ENCODE measurements at places on chromosomes 7 and 10.

DNA sequence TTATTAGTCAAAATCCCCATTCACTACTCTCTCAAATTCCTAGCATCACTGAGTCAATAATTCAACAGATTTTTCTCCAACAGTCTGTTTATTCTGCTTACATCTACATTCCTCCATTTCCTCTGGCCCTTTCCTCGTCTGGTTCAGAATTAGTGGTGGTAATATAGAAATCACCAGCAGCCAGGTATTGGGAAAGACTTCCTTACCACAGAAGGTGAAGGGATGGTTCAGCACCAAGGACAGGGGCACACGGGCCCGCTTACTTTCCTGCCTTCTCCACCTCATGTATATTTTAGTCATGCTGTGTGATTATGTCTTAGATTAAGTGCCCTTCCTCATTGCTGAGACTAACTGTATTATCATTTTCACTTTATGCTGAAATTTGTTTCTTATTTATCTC is 70.4 kb upstream of the APBB1IP start:
- DNase-seq, result peak; percentile 63

GRCh38 chr7:2872296-2872874 is 28.3 kb upstream of the GNA12 start:
- DNase-seq, result peak; percentile 51

DNA sequence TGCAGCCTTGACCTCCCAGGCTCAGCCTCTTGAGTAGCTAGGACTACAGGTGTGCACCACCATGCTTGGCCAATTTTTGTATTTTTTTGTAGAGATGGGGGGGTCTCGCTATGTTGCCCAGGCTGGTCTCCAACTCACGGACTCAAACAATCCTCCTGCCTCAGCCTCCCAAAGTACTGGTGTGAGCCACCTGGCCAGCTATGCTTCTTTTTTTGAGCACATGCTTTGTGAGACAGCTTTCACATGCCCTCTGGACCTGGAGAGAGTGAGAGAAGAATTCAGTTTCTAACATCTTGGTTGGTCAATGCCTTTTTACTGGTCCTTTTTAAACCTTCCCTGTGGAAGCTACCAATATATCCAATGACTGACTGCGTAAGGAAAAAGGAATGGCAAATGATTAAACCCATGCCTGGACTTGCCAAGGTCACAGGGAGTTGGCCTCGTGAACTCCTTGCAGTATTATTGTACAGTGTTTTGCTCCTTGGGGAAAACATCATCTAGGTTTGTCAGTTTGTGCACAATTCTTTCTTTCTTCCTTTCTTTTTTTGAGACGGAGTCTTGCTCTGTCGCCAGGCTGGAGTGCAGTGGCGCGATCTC is 6.2 kb upstream of the FOXK1 start:
- no peak for DNase-seq

GRCh38 chr7:75531359-75531821 is 39.3 kb downstream of the SPDYE5 start:
- DNase-seq, result no peak

- DNase-seq, result no peak
Observed at GRCh38 chr7:37395618-37396259, 52.9 kb downstream of the ELMO1 start.

- no peak for DNase-seq
Observed at GRCh38 chr10:44818701-44819127, 92.4 kb upstream of the TMEM72 start.

DNA sequence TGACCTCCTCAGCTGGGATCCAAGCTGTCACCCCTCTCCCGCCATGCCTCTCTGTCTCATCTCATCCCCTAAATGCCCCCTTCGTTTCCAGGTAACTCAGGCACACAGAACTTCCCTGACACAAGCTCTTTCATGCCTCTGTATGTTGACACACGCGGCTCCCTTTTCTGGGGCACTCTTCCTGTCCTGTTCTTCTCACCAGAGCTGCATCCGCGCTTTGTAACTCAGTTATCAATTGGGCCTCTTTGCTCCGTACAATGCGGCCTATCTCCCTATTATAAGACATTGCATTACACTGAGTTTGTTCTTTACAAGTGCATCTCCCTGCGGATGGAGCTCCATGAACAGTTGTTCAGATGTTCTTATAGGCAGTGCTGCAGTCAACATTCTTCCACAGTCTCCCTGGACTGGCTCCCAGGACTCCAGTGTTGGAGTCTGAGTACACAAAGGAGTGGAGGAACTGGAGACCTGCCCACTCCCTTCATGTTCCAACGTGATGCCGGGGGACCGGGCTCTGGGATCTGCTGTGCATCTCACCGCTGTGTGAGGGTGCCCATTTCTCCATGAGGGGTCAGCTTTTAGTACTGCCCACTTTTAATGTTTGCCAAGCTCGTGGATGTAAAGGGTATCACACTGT is 56.9 kb upstream of the TNS3 start:
- DNase-seq, result no peak

- DNase-seq, result no peak
Observed at GRCh38 chr7:99111591-99111990, 32.3 kb downstream of the SMURF1 start.

DNA sequence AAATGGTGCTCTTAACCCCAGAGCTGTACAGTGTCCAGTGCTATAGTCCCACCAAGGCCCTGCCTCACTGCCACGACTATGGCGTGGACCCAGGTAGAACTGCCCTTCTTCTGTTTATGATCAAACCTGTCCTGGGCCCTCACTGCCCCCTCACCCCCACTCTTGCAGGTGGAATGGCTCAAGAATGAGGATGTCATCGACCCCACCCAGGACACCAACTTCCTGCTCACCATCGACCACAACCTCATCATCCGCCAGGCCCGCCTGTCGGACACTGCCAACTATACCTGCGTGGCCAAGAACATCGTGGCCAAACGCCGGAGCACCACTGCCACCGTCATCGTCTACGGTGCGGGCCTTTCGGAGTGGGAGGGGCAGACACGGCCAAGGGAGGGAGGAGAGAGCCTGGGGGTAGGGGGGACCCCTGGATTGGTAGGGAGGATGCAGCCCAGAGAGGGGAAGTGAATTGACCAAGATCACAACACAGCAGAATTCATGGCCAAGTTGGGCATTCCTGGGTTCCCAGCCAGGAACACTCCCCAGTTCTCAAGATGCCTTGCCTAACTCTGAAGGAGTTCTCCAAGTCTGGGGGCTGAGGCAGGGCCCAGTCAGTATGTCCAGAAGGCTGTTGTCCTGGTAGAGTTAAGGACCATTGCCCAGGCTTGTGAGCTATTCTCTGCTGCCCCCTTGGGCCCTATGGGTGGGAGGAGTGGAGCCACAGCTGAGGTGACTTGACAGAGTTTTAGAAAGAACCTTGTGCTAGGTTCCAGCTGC is 32.4 kb upstream of the SLC29A3 start:
- no peak for DNase-seq

DNA sequence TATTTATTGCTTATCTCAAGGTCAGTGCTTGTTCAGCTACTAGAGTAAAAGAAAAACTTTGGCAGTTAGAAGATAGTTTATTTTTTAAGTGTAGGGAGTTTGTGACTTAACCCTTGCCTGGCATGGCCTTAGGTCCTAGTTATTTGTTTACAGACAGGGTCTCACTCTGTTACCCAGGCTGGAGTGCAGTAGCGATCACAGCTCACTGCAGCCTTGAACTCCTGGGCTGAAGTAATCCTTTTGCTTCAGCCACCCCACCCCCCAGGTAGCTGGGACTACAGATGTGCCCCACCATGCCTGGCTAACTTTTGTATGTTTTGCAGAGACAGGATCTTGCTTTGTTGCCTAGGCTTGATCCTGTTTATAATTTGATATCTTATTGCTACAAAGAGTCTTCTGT is 4.2 kb downstream of the ANLN start:
- peak; percentile 15 for DNase-seq

DNA sequence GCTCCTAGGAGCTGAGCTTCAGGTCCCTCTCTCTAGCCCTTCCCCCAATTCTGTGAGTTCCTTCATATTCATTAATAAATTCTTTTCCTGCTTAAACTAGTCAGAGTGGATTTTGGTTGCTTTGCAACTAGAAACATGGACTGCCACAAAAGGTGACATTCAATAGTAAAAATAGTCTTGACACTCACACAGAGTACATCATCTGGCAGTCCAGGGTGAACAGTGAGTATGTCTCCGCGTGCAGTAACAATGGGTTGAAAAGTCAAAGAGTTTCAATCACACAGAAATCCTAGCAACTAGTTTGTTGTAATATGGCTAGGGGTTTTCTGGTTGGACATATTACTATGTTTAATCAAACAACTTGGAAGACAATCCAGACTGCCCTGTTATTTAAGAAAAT is 168.8 kb upstream of the TBX20 start:
- no peak for DNase-seq

DNA sequence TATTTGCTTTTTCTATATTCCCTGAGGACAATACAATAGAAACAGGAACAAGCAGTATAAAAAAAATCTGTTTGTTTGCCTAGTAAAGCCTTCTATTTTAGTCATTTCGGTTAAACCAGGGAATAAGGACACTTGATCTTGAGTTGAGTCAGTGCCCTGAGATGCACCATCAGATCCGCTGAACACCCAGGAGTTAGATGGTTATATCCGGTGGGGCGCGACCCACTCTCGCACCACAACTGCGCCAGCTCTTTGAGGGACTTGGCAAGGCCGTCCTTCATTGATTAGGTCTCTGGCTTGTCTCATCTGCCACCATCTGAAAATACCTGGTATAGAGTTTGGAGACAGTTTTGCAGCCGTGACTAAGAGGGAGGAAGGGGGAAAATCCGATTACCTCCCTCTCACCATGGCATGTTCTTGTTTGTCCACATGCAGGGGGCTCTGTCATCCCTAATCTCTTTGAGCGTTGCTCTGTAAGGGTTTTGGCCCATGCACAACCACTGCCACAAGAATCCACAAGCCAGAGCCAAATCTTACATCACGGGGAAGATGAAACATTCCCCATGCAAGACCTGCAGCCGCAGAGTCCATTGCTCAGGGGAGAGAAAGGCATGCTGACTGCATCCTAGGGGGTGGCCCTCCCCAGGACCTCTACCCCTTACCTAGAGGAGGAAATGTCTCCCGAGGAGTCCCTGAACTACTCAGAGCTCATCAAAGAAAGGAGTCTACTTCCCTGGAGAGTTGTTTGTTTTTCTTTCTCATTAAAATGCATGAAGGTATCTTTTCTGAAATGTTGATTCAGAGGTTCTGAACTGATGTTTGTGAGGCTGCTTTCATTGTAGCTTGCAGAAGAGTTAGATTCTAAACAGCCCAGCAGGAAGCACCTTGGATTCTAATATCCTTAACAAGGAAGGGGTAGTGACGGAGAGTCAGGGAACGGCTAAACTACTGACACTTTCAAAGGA is 101.6 kb upstream of the FAM171A1 start:
- DNase-seq, result no peak

DNA sequence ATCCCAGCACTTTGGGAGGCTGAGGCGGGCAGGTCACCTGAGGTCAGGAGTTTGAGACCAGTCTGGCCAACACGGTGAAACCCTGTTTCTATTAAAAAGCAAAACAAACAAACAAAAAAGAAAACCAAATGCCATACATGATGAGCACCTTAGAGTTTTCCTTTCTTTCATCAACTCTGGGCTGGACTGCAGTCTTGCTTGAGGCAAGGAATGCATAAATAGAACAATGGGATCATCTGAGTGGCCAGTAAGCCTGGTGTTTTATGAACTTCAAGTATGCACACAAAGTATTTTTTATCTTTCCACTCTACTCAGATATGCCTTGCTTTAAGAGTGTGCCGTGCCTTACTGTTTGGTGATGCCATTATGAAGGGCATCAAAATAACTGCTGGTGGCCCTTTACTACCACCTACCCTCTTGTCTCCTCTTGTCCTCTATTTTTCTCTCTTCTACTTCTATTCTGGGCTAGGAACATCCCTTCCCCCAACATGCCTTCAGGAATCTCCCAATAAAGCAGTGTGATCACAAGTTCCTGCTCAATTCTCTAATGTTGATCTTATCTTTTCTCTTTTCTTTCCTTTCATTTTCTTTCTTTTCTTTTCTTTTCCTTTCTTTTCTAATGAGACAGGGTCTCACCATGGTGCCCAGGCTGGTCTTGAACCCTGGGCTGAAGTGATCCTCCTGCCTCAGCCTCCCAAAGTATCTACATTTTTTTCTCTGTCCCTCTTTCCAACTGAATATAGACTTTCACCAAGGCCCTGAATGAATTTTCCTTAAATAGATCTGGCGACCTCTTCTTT is 10.2 kb downstream of the SCD start:
- no peak for DNase-seq

- no peak for DNase-seq
Observed at GRCh38 chr7:68963552-68963951, 634.7 kb upstream of the AUTS2 start.

- no peak for DNase-seq
Observed at GRCh38 chr7:148770004-148770403, 71.3 kb downstream of the CUL1 start.

GRCh38 chr10:128943111-128943510 is 523.9 kb upstream of the MGMT start:
- no peak for DNase-seq

DNA sequence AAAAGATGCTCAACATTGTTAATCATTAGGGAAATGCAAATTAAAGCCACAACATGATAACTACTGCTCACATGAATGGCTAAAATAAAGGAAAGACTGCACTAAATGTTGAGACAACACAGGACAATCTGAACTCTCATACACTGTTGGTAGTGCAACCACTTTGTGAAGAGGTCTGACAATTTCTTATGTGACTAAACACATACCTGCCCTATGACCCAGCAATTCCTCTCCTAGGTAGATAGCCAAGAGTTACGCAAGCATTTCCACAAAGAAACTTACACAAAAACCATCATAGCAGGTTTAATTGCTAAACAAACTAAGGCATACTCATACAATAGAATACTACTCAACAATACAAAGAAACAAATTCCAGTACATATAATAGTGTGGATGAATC is 41.8 kb upstream of the HERPUD2 start:
- DNase-seq, result no peak

DNA sequence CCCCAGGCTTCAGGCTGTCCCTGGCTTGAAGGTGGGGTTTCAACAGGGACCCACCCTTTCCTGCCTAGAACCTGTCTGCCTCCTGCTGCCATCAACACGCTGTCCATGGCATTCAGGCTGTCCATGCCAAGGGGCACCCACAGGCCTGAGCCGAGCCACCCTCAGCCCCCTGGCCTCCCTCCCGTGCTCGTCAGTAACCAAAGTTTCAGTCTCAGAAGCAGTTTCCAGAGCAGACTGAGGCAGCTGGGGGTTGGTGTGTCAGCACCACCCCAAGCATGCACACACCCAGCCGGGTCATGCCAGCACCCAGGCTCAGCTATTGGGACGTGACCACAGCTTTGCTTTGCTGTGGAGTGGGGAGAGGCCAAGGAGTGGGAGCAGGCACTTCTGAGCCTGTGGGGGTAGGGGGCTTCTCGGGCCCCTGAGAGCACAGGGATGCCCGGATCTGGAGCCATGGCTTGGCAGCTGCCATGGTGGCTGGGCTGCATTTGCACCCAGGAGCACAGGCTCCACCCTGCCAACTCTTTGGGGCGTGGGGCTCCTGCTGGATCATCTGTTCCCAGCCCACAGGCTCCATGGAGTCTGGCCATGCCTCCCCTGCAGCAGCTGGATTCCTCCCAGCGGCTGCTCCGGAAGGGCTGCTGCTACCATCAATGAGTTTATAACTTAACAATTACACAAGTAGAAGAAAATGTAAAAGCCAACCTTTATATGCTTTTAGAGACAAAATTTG is 314.5 kb upstream of the SEMA3C start:
- DNase-seq, result no peak

- DNase-seq, result no peak
Observed at GRCh38 chr10:103666087-103666761, 172.7 kb downstream of the NEURL1 start.

GRCh38 chr7:116142374-116142773 is 68.0 kb upstream of the TES start:
- no peak for DNase-seq

Measured in OCI-LY7 (cell line).